ENCODE measurements at places on chromosomes 7 and 10. TPM values are rescaled to one million over a fixed set of nuclear protein-coding genes. Genes with fewer than 3 reads are reported as not detected.

GRCh38 chr10:44323838-44324237 lies 61.1 kb downstream of the CXCL12 start:
- DNase-seq: no peak

DNA sequence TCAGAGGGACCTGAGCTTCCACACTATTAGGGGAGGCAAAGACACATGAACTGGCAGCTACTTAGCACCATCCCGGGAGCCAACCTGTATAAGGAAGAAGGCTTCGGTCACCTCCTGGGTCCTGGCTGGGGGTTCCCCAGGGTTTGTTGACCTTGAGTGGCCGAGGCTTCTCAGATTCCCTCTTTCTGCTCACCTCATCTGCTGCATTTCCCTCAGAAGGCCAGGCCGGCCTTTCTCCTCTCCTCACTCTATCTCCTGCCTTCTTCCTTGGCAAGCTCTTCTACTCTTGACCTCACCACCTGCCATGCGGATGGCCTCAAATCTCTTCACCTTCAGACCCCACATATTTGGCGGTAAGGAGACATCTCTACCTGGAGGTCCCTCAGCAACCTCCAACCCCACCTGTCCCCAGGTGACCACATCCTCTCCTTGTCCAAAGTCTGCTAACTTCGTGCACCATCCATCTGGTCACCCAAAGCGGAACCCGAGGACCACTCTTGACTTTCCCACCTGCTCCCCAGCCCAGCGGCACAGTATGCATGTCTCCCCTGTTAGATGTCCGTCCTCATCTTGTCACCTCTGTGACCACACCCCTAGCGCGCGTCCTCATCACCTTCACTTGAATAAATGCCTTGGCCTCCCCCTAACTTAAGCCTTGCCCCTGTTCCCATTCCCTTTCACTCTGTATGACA lies 133.8 kb upstream of the UNC5B start:
- DNase-seq: peak; percentile 27

UPK3BL2 gene
- total RNA-seq: not detected

- DNase-seq: no peak
Observed at GRCh38 chr7:95376632-95377400, 19.4 kb downstream of the PON3 start.

DNA sequence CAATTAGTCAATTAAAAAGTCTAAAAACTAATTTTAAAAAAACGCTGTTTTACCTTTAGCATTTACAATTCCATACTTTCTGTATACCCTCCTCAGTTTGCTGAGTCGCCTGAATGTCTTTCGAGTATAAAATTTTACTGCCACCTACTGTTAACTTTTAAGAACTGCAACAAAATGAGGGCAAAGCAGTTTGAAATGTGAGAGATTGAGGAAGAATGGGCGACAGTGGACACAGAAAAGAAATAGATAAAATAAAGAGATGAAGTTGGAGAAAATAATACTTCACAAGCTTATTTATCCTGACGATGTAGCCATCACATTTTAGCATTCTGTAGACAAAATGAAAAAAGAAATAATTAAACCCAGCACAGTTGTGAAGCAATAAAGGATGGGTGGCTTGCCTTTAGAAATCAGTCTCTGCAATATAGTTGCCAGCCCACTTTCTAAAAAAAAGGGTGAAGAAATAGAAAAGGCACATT lies 110.8 kb upstream of the PTN start:
- no peak for DNase-seq

DNA sequence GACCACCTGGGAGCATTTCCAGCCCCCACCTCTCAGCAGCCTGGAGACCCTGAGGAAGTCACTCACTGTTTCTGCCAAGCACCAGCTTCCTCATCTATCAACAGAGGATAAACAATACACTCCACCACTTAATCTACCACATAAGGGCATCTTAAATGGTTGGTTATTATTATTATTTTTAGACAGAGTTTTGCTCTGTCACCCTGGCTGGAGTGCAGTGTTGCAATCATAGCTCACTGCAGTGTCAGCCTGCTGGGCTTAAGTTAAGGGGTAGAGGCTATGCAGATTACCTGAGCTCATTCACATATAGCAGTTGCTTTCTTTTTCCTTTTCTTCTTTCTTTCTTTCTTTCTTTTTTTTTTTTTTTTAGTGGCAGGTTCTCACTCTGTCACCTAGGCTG lies 59.5 kb upstream of the ELN start:
- DNase-seq: no peak

CDH23 gene
- 3.8 TPM for total RNA-seq

POLR2J2 gene
- total RNA-seq: 6.5 TPM

GRM3 gene
- total RNA-seq: 0.12 TPM

- peak; percentile 82 for DNase-seq
Observed at GRCh38 chr7:140049339-140050024, 13.3 kb downstream of the PARP12 start.

DNA sequence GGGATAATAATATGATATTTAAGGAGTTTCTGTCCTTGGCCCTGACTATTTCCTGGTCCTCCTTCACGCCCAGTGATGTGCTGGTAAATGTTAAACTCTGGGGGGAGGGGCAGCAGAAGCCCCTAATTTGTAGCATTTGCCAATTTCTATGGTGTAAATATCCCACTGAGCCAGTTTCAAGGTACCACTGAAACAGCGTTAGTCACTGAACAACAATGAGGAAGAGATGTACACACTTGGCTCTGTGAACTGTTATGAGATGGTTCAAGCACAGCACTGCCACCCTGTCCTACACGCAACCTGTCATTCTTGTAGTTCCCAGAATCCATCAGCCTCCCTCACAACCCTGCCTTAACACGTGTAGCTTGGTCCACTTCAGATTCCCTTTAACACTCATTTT lies 39.8 kb downstream of the MET start:
- DNase-seq: no peak

SRI gene
- total RNA-seq: 17.3 TPM

DNA sequence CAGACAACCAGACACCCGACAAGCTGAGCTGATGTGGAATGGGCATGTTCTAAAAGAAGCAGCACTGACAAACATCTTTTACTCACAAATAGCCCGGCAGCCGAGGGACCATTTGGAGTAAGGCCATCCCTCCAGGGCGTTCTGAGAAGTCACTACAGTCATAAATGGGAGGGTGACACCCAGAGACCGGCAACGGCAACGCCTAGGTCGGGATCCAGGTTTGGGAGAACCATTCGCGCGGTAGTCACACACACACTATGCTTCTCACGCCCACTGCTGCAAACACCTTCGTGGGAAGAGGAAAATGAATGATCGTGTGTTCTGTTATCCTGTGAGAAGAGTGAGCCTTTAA lies 9.8 kb downstream of the TNS3 start:
- peak; percentile 56 for DNase-seq

MMRN2 gene
- total RNA-seq: 11.8 TPM

CALY gene
- not detected for total RNA-seq

ZNF467 gene
- total RNA-seq: 14.6 TPM

TRIM74 gene
- 0.35 TPM for total RNA-seq

GRCh38 chr10:131318291-131318690 lies 6.8 kb upstream of the TCERG1L start:
- DNase-seq: no peak

SLC4A2 gene
- 74.0 TPM for total RNA-seq

GRCh38 chr7:31071645-31072029 lies 19.5 kb downstream of the ADCYAP1R1 start:
- no peak for DNase-seq

ENTPD7 gene
- total RNA-seq: 11.4 TPM
